Activated CD8-positive, alpha-beta T cell treated with anti-CD3 and anti-CD28 coated beads, Interleukin-2, amount 10 ng/mL, durations not matched to agents 7 days and 5 days (primary cell): ENCODE measurements at places on chromosomes 11 and 22. TPM values are rescaled to one million over a fixed set of nuclear protein-coding genes. Genes with fewer than 3 reads are reported as not detected.

- DNase-seq: no peak
Measured at GRCh38 chr11:64771861-64772260, 6.5 kb downstream of the SF1 start.

DNA sequence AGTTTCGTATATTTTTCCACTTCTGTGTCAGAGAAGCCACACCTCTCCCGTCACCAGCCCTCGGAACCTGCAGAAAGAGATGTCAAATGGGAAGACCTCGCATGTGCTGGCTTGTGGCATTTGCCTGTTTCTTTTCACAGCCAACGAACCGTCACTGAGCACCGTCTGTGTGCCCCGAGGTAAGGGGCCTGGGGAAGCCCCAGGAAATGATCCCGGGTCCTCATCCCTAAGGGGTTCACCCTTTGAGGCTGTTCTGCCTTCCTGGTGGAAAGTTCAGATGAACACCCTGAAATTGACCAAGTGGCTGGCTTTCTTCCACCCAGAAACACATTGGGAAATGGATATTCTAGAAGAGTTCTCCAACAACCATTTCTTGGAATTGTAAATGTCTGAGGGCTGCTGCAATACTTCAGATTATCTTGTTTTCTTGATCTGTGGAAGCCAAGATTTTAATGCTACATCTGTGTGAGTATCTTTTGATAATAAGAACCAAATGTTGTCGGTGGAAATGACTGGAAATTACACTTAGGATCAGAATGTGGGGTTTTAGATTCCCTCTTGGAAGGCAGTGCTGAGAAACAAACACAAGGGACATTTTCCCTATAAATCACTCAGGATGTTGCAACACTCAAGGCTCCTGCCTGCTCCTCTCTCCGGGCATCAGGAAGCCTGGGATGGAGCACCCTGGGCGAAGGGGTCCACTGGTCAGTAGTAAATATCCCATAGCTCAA is 37.6 kb downstream of the RIBC2 start:
- DNase-seq: no peak

- DNase-seq: peak; percentile 35
Measured at GRCh38 chr11:2860636-2861035, 24.9 kb downstream of the CDKN1C start.

DNA sequence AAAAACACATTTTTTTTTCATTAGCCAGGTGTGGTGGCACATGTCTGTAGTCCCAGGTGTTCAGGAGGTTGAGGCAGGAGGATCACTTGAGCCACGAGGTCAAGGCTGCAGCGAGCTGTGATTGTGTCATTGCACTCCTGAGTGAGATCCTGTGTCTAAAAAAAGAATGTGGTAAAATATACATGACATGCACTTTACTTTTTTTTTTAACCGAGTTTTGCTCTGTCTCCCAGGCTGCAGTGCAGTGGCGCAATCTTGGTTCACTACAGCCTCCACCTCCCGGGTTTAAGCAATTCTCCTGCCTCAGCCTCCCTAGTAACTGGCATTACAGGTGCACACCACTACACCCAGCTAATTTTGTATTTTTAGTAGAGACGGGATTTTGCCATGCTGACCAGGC is 22.5 kb upstream of the CLDN5 start:
- DNase-seq: no peak

DNA sequence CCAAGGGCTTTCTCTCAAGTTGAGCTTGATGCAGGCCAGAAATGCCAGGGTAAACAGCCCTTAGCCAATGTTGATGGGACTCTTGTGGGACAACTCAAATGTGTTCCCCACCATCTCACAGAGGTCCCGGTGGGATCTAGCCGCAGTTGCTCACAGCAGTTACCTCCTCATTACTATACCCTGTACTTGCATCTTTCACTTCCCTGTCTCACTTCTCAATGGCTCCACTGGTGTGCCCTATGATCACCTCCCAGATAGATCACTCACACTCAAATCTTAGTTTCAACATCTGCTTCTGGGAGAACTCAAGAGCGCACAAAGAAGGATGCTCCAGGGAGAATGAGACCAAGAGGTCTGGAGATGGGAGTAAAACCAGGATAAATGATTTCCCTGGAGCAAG is 47.0 kb downstream of the RCN1 start:
- no peak for DNase-seq

GRCh38 chr11:107842412-107843100 is 16.0 kb downstream of the SLC35F2 start:
- DNase-seq: no peak

DNA sequence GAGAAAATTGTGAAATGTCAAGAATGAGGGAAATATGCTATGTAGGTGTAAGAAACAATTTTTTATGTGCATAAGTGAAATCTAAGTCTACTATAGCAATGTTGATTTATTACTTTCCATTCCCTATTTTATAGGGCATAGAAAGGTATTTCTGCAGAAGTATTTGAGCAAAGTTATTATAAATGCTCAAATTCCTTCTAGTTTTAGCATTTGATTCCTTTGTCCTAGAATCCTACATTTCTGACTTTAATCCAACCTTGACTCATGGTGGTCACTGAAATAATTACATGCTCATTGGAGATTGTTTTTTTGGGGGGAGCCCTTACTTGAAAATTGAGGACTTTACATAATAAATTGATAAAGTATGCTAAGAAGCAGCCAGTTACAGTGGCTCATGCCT is 716.6 kb upstream of the LUZP2 start:
- no peak for DNase-seq

GRCh38 chr11:120167659-120168058 is 29.7 kb upstream of the TRIM29 start:
- DNase-seq: no peak

GRCh38 chr22:42180349-42180842 is 49.8 kb upstream of the CYP2D6 start:
- DNase-seq: peak; percentile 75

DNA sequence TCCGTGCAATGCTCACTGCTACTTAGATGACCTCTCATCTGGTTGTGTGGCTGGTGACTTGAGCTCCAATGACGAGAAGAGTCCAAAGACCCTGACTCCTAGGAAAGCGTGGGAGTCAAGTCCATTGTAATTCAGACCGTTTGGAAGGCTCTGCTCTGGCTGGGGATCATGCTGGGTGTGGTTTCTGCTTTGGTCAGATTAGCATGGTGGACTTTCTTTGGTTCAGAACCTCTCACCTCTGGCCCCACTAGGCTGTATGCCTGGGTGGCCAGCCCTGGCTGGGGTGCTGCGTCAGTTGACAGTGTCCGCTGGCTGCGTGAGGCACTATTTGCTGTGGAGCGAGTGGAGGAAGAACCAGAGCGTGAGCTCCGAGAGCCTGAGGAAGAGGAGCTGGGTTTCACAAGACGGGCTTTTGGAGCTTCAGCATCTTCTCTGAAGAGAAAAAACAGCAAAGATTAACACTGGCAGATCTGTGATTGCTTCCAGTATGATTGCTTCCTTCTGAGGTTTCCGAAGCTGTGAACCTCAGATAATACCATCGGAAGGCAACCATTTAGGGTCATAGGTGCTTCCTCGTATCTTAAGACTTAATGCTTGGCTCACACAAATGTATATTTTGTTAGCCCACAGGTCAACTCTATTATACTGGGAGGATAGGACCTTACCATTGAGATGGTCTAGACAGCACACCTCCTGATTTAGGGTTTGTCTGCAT is 11.6 kb upstream of the HSPA8 start:
- DNase-seq: no peak

GRCh38 chr11:46762248-46762647 is 43.2 kb downstream of the F2 start:
- no peak for DNase-seq

GRCh38 chr22:50270666-50271394 is 650 bp upstream of the MAPK11 start:
- peak; percentile 85 for DNase-seq

The BRSK2 gene
- total RNA-seq: 0.39 TPM

The RTN4RL2 gene
- total RNA-seq: 0.57 TPM

The NAALAD2 gene
- not detected for total RNA-seq

The CST6 gene
- not detected for total RNA-seq

The WNT11 gene
- total RNA-seq: 0.83 TPM

The CLTCL1 gene
- 0.58 TPM for total RNA-seq

The SLC22A12 gene
- not detected for total RNA-seq

The C11orf42 gene
- not detected for total RNA-seq

The P4HA3 gene
- not detected for total RNA-seq

The SPINDOC gene
- total RNA-seq: 49.1 TPM

The MCAM gene
- 4.4 TPM for total RNA-seq
